NCI-H1105 (cell line): ENCODE measurements at places on chromosomes 3 and 15.

DNA sequence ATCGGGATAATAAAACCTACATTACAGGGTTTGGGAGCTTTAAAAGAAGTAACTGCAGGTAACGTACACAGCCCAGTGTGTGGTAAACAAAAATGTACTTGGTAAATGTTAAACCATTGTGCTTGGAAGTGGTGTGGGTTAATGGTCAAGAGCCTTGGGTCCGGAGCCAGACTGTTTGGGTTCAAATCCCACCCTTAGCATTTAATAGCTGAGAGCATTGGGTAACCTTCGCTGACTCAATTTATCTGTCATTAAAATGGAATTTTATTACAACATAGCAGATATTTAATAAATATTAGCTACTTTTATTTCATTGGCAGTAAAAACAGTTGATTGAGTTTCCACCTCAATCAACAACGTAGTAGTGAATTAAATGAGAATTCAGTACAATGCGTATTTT lies 1.5 kb downstream of the FSTL1 start:
- DNase-seq, result no peak

GRCh38 chr3:192747746-192748145 lies 20.4 kb upstream of the FGF12 start:
- DNase-seq, result no peak

- DNase-seq, result no peak
These were observed 168.3 kb upstream of the LPP start for GRCh38 chr3:187985647-187986046.

DNA sequence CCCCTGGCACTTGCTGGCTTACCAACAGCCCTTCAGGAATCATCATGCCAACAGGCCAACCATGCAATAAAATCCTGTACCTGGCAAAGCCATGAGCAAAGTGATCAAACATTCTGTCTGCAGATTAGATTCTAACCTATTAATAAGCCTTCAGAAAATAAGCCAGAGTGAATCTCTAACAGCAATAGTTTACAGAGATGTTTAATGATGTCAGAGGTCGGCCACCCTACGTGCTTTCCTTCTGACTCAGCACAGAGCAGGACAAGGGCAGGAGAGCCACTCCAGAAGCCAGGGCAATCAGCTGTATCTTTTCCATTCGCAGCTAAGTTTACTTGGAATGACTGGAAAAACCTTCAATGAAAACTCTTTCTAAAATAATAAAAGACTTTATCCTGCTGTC lies 13.1 kb downstream of the COL8A1 start:
- no peak for DNase-seq

DNA sequence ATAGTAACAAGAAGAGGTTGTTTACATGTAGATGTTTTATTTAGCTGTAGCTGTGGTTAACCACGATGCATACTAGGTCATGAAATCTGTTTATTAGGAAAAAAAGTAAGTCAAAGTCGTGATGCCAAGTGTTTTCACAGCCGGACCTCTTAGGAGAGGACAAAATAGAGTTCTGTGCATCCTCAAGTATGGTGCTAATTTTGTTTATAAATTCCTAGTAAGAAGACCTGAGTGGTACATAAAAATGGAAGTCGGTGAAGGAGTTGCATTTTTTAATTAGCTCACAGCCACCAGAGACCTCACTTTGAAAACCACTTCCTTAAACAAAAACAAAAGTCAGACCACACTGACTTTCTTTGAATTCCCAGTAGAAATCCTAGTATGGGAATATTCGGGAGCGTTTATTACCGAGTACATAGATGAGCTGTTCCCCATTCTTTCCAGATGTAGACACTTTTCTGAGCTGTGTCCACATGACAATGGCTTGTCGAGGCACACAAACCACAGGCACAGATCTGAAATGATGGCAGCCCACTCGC lies 143.6 kb upstream of the UBE2E1 start:
- no peak for DNase-seq

GRCh38 chr3:88010810-88011209 lies 48.0 kb downstream of the CGGBP1 start:
- no peak for DNase-seq

- no peak for DNase-seq
These were observed 16.5 kb downstream of the DUSP7 start for GRCh38 chr3:52039846-52040245.

GRCh38 chr3:153127788-153128187 lies 34.2 kb upstream of the RAP2B start:
- no peak for DNase-seq

GRCh38 chr15:78977591-78978347 lies 32.9 kb upstream of the CTSH start:
- DNase-seq, result no peak

DNA sequence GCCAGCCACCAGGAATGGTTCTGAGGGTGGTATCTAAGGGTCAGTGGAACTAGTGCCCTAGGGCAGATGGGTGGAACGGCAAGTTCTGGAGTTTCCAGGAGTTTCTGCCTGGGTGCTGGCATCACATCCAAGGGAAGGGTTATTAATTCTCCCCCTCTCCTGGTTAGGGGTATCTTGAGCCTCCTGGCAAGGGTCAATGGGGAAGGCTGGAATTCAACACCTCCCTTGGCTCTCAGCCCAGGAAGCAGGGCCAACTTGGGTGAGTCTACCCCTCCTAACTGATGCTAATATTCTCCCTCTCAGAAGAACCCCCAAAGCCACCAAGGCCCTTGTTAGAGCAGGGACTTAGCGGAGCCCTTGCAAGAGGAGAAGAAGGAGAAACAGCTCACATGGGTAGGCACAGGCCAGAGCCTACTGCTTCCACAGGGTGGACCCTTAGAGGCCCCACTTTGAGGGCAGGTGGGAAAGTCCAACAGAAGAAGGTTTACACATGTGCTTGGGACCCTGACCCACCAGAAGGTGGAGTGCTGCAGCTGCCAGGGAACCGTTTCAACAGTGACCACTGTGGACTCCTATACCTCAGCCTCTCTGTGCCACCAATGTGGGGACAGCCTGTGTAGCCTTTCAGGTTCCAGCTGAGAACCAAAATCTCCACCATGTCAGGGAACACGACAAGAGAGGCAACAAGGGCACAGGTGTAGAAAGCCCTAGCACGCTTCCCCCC lies 3.3 kb downstream of the TMEM115 start:
- no peak for DNase-seq

DNA sequence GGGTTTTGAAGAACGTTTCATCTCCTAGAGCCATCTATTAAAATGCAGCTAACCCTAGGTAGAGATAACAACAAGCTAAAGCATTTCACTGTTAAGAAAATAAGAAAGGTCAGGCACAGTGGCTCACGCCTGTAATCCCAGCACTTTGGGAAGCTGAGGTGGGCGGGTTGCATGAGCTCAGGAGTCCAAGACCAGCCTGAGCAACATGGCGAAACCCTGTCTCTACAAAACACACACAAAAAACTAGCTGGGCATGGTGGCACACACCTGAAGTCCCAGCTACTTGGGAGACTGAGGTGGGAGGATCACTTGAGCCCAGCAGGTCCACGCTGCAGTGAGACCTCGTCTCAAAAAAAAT lies 5.4 kb upstream of the TBC1D5 start:
- DNase-seq, result no peak

DNA sequence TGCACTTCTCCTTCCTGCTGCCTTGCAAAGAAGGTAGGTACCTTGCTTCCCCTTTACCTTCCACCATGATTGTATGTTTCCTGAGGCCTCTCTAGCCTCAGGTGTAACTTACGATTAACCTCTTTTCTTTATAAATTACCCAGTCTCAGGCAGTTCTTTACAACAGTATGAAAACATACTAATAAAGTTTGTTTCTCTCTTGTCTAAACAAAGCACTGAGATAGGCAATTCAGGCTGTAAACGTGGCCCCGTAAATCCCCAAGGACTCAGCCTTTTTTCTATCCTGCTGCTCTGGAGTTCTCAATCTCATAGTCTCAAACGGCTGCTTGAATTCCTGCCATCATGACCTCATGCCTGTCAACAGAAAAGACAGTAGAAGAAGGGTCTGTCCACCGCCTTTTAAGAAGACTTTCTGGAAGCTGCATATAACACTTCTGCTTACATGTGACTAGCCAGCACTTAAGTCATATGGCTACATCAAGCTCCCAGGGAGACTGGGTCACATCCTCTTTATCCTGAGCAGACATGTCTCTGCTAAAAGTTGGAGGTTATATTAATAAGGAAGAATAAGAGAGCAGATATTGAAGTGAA lies 257.8 kb downstream of the EBLN2 start:
- DNase-seq, result no peak

DNA sequence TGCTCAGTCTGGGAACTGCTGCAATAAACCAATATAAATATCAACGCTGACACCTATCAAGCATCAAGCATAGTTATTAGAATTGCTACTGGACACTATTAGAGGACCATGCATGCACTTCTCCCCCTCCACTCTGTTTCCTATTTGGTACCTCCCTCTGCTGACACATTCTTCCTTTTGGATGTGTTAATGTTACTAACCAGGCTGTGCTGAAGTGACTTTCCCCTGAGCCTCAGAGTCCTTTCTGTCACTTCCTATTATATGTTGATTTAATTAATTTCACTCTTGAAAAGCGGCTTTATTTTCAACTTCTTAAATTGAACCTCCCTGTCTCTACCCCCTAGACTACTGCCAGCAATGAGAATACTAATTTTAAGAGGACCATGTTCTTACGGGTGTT lies 379.1 kb downstream of the MCTP2 start:
- no peak for DNase-seq

- DNase-seq, result no peak
These were observed 41.8 kb downstream of the AQR start for GRCh38 chr15:34927726-34928125.

GRCh38 chr3:101913168-101913567 lies 63.9 kb downstream of the NFKBIZ start:
- DNase-seq, result no peak

GRCh38 chr3:42685891-42686820 lies 819 bp downstream of the KLHL40 start:
- no peak for DNase-seq

DNA sequence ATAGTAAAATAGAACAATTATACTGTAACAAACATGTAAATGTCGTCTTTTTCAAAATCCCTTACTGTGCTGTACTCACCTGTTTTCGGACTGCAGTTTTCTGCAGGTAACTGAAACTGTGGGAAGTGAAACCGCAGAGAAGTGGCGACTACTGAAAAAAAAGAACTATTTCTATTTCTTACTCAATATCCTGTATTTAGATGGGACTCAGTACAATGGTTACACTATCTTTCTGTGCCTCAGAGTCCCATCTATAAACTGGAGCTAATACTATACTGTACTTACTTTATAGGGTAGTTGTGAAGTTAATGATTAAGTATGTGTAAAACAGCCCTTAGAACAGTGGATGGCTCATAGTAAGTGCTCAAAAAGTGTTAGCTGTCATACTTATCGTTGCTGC lies 14.3 kb upstream of the P2RY12 start:
- no peak for DNase-seq

DNA sequence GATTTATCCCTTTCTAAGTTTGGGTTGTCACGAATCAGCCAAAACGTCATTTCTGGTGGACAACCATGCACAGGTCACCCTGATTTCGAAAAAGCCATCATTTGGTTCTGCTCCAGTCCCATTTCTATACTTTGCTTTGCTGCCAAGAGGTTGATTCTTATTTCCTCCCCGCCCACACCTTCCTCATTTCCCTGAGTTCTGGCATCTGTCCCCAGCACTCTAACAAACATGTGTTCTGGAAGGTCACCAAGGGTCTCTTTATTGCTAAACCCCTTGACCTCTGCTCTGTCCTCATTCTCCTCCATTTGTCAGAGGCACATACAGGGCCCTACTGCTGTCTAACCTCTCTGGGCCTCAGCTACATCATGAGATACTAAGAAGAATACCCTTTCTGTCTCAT lies 36.4 kb upstream of the PTPRG start:
- no peak for DNase-seq

DNA sequence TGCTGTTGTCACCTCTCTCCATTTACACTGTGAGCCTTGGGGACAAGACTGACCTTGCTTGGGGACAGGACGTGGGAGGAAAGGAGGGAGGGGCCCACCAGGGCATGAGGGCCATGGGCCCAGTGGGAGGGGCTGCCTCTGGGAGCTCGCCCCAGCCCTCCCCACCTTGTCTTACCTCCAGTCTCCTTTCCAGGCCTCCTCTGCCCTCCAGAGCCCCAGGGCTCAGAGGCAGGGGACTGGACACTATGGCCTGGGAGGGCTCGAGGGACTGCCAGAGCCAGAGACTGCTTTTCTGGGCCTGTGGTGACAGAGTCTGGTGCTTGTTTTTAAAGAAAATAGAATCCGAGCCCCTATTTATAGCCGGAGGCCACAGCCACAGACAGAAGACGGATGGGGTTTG lies 10.2 kb downstream of the CSPG4 start:
- DNase-seq, result no peak

- no peak for DNase-seq
These were observed 50.3 kb downstream of the CMTM8 start for GRCh38 chr3:32288819-32289218.

DNA sequence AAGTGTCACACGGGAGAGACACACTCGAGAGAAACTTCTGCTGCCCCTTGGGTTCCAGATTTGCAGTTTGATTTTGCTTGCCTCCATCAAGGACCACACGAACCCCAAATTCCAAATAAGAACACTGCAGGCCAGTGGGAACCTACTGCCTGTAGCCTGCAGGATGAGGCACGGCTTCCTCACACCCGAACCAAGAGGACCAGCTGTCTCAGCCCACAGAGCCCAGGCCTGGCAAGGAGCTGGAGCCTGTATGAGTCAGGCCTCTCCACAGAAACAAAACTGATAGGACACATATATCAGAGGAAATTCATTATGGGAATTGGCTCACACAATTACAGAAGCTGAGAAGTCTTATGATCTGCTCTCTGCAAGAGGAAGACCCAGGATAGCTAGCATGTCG lies 188.1 kb upstream of the NSMCE3 start:
- no peak for DNase-seq

GRCh38 chr3:56357266-56357665 lies 111.0 kb downstream of the ERC2 start:
- DNase-seq, result no peak

- no peak for DNase-seq
These were observed 727 bp downstream of the NSMCE3 start for GRCh38 chr15:29268706-29269484.

GRCh38 chr3:186882150-186882524 lies 39.6 kb downstream of the ADIPOQ start:
- DNase-seq, result no peak

- DNase-seq, result no peak
These were observed 53.1 kb downstream of the SLC4A7 start for GRCh38 chr3:27431116-27431515.

- DNase-seq, result no peak
These were observed 682 bp downstream of the ITPKA start for GRCh38 chr15:41494190-41494921.

GRCh38 chr3:116444819-116445310 lies 422 bp downstream of the LSAMP start:
- peak; percentile 36 for DNase-seq

DNA sequence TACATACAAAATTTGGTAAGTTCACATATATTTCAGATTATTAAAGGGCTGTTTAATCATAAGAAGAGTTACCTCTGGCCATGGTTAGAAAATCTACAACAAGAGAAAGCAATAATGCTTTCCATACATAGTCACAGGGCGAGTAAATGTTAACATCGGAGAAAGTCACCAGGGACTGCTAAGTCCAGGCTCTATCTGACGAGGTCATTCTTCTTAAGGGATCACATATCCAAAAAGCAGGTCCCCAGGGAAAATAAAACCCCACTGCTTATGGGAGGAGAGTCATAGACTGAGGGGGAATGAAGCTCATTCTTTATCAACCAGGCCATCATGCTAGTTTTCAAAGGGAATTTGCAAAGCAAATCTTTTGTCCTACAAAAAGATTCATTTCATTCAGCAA lies 3.1 kb downstream of the PCYT1A start:
- no peak for DNase-seq

GRCh38 chr15:70586241-70586640 lies 177.1 kb downstream of the UACA start:
- no peak for DNase-seq
